Mesendoderm (in vitro differentiated cells): ENCODE measurements at places on chromosomes 1 and 21.

- no peak for DNase-seq
These were observed 622.3 kb downstream of the PTPRU start for GRCh38 chr1:29858646-29859045.

DNA sequence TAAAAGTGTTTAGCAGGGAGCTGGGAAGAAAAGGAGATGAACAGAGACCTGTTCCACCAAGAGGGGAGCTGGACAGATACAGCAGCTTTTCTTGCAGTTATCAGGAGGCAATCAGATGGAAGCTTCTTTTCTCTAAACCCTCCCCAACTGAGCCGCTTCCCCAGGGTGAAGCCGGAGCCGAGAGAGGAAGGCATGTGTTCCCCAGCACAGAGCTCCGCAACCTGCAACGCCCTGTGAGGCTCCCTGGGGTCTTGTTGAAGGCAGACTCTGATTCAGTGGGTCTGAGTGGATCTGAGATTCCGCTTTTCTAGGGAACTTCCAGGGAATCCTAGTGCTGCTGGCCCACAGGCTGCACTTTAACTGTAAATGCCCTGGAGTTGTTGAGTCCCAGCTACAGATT is 139.1 kb upstream of the COA6 start:
- no peak for DNase-seq

DNA sequence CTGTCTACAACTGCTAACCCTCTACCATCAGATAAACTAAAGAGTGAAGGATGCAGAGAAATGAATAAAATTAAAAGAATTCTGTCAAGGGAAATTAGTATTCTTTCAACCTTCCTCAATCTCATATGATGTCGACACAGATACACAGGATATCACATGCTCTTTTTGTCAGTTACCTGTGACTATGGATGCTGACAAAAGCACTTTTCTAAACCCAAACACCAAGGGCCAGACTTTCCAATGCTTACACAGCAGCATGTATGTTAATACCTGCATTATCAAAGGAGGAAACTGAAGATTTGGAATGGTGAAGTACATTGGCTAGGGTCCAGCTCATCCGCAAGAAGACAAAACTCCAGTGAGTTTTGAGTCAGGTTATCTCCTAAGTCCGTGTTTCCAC is 294.0 kb downstream of the SMYD3 start:
- no peak for DNase-seq

- DNase-seq: peak; percentile 55
These were observed 671 bp downstream of the DNAJC11 start for GRCh38 chr1:6700853-6701436.

DNA sequence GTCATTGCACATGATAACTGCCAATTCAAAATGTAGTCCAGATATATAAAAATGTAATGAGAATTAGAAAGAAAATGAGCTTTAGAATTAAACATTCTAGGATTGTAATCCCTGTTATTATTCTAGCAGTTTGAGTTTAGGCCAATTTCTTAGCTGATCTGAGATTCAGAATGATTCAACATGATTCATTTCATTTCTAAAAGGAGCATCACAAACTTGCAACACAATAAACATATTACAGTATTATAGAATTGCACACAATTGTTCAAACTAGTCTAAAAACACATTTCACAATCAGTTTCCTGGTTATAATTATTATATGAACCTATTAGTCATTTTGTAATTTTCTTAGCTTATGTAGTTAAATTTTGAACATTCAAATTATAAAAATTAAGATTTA is 43.3 kb upstream of the TSHB start:
- no peak for DNase-seq

- DNase-seq: peak; percentile 31
These were observed 750 bp downstream of the NECAP2 start for GRCh38 chr1:16441282-16441665.

DNA sequence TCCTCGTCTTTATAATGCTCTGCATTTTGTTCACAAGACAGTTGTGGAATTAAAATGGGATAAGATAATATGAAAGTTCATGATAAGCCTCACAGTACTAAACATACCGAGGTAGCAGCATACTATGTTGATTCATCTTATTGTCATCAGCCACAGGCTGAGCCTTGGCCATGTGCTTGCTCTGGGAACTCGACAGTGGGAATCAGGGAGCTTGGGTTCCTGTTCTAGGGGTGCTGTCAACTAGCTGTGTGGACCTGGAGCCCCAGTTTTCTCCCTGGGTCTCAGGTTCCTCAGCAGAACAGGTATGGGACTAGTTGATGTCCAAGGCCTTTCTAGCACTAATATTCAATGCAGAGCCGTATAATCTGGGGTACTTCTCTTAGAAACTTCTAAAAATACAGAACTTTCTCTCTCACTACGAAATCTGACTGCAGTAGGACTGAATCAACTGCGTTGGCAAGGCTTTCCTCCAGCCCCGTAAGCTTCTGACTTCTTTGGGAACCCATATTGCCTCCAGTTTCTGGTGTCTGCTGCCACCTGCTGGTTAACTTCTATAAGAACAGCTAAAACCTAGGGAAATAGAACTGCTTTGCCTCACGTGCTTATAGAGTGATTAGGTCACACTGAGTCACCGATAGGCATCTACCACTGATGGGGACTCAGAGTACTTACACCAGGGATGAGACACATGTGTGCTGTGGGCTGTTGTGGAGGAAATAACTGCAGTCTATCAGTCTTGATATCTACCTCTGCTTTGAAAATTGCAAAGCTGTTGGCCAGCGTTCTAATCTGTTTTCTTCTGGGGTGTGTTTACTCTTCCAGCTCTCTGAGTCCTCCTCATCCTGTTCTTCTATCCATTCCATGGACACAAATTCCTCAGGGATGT is 110.9 kb downstream of the RGL1 start:
- peak; percentile 97 for DNase-seq

DNA sequence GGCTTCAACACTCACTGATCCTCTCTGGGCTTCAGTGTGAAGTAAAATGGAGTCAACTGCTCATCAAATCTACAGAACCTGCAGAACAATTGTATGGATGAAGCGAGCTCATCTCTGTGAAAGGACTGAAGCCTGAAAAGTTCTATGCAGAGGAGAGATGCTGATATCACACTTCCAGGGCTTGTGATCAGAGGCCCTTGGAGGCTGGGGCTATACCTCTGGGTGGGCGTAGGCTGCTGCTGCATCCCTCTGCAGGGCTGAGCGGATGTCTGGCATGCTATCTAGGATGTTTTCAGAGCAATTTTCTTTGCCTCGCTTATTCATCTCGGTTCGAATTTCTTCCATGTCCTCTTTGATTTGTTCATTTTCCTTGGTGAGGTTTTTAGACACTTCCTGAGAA is 17.6 kb downstream of the OLFML2B start:
- DNase-seq: no peak

DNA sequence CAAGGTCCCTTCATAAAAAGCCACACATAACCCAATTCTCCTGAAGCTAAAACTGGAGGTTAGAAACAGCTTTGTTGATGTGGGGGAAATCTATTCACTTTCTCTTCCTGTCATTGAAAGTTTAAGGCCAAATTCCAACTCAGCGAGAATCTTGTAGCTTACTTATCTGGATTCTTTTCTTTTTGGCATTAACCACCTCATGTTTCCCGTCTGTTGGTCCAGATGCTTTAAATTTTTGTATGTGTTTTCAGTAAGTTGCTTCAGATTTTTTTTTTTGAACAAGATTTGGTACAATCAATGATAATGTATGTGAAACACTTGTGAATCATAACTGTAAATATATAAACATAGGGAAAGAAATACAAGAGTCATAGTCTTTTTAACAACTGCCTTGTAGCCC is 33.7 kb upstream of the NEK7 start:
- no peak for DNase-seq

DNA sequence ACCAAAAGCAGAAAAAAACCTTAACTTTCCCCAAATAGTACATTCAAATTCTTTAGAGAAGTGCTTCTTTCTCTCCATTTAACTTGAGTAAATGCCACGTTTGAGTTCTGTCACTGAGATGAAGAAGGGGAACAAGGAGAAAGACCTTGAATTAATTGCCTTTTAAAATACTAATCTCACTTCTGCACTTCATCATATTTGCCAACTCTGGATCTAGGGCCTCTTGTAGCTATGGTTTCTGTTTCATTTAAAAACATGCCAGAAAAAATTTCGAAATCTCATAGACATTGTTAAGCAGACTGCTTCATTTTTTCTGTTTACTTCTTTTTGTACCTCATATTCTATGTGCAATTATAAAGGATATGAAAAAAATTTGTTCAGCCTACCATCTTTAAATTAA is 24.6 kb downstream of the MIXL1 start:
- DNase-seq: no peak

DNA sequence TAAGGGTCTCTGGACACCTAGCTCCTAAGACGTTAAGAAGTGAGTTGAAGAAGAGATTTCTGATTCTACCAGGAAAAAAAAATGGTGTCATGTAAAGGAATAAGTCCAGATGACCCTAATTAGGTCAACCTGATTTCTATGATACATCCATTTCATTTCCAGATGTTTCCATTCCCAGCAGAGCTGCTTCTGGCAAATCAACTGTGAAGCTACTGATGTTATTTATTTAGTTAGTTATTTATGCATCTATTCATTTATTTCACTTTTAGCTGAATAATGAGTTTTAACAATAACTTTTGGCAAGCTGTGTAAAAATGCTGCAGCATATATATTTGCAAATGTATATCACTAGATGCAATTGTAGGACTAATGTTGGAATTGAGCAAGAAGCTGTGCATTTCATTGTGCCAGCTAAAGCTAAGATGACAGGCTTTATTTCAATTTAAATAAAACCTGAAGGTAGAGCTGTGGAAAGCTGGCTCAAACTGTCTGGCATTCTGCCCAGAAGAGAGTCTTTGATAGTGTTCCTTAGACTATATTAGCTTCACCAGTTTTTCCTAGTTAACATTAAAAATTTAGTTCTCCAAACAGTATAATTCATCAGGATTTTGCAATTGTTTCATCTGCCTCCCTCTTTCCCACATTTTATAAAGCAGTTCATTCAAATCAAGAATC is 1164.4 kb upstream of the ADGRL4 start:
- DNase-seq: no peak

GRCh38 chr1:169877800-169878491 is 15.8 kb downstream of the SCYL3 start:
- no peak for DNase-seq

- DNase-seq: no peak
These were observed 448.1 kb upstream of the B3GALT2 start for GRCh38 chr1:193634470-193634869.

GRCh38 chr1:29415156-29415830 is 179.0 kb downstream of the PTPRU start:
- peak; percentile 81 for DNase-seq

DNA sequence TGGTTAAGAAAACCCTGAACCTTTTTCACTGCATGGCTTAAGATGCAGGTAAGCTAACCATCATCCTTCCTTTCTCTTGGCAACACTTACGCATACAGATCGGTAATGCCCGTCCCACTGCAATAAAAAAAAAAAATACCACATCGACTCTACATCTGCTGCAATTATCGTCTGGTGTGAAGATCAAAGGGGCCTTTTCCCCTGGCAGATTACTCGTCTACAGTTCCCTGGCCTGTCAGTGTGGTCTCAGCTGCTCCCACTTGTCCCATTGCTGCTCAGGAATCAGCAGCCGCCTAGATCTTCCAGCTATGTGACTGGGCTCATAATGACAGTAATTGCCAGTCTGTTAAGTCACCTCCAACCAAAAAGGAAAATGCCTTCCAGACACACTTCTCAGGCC is 133.1 kb downstream of the SETD4 start:
- DNase-seq: no peak

GRCh38 chr1:225544263-225544662 is 108.7 kb downstream of the ENAH start:
- no peak for DNase-seq

DNA sequence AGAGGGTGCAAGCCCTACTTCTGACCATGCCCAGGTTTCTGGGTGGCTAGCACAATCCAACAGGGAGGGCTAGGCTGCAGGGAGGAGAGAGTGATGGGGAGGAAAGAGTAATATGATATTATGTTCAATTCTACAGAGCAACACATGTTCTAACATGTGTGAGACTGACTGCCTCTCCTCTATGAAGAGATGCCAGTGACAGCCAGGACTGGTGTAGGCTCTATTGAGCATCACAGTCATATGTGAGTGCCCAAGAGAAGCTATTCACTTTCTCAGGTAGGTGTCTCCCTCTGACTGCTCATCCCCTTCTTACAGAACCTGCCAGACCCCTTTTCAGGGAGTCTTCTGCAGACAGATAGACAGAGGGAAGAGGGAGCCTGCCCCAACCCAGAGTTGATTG is 446.1 kb downstream of the SIPA1L2 start:
- peak; percentile 21 for DNase-seq

- no peak for DNase-seq
These were observed 6.9 kb upstream of the PIGR start for GRCh38 chr1:206953126-206953525.

GRCh38 chr1:7613106-7613850 is 157.8 kb upstream of the VAMP3 start:
- no peak for DNase-seq
